ENCODE measurements at places on chromosomes 6 and 20. TPM values are rescaled to one million over a fixed set of nuclear protein-coding genes. Genes with fewer than 3 reads are reported as not detected.

BMP7 gene
- total RNA-seq: 34.0 TPM

DEF6 gene
- total RNA-seq: 6.5 TPM

RSPH4A gene
- 1.5 TPM for total RNA-seq

PARD6B gene
- 14.3 TPM for total RNA-seq

- H3K36me3 ChIP-seq: no peaks in the 10 kb centered on the region
- no peak overlapping the region for H3K27ac ChIP-seq
- no peak overlapping the region for H3K4me3 ChIP-seq
- H3K27me3 ChIP-seq: no peaks in the 10 kb centered on the region
Measured at GRCh38 chr20:37506152-37506725, 14.8 kb upstream of the NNAT start.

DNA sequence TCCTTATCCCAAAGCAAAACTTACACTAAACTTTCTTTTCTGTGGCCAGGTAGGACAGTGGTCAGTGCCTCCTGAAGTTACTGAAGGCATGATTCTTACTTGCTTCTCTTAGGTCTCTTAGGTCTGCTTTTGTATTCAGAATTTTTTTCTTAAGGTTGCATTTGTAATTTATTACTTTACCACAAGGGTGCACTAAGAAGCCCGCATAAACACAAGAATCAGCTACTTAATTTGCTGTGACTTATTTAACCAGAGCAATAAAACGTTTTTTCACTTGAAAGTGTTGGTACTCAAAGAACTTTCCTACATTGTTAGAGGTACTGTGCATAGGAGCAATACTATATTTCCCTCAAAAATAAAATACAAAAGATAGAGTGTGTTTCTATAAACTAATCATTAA is 75.4 kb upstream of the LAMA2 start:
- H3K4me3 ChIP-seq: no peak overlapping the region
- H3K27ac ChIP-seq: no peak overlapping the region
- no peaks in the 10 kb centered on the region for H3K36me3 ChIP-seq
- no peaks in the 10 kb centered on the region for H3K4me1 ChIP-seq
- no peaks in the 10 kb centered on the region for H3K27me3 ChIP-seq

DNA sequence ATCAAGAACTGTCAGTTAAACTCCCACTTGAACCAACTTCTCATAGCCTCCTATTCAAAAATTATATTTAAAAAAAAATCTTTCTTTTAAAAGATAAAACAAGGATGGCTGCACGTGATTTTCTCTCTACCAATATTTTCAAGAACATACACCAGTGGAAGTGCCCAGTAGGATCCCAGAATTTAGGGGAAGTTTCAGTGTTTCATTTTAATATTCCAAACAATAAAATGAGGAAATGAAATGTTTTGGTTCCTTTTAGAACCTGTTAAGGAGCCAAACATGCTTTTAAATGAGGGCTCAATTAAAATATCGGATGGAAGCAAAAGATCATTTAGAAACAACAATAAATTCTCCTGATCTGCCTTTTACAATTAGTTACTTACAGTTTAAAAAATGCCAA is 26.4 kb upstream of the PRELID3B start:
- DNase-seq: no peak
- H3K4me1 ChIP-seq: no peaks in the 10 kb centered on the region
- no peaks in the 10 kb centered on the region for H3K36me3 ChIP-seq
- no peak overlapping the region for H3K27ac ChIP-seq
- no peaks in the 10 kb centered on the region for H3K27me3 ChIP-seq

DNA sequence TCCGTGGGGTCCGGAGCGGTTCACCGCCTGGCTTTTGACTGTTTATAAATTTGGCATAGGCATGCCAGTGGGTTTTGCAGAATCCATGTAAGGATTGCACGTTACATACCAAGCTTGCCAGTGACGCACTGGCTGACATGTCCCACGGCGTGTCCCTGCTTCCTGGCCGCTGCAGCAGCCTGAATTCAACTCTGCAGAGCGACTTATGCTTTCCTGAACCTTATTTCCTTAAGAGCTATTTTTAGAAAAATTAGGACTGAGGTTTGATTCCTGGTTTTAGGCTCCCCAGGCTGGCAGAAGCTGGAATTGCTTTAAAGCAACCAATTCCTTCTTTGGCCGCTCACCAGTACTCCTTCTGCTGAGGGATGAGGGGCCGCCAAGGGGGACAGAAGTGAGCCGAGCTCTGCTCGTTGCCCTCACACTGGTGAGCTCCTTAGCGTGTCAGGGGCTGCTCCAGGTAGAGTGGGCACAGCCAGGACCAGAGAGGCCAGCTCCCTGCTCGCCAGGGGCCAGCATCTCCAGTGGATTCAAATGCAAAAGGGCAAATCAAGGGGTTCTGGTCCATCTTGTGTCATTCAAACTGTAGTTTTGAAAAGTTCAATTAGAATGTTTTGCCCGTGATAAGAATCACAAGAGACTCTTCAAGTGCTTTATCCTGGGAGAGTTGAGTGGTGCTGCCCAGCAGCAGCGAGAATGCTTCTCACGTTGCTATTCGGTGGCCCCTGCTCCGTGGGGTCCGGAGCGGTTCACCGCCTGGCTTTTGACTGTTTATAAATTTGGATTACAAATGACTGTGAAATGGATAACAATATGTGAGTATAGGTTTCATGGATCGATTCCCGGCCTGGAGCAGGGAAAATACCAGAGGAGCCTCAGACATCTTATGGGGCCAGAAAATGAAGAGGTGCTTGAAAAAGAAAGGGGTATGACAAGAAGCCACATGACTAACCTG is 17.5 kb upstream of the IRF4 start:
- peak; percentile 57 for DNase-seq
- H3K27ac ChIP-seq: no peak overlapping the region
- no peak overlapping the region for H3K4me3 ChIP-seq

- DNase-seq: peak; percentile 70
- H3K4me1 ChIP-seq: peaks cover 19% of the 10 kb centered on the region
- peak within 1 kb of the TSS; percentile 75 for H3K27ac ChIP-seq
- H3K4me3 ChIP-seq: no peak within 1 kb of the TSS
- no peaks in the 10 kb centered on the region for H3K36me3 ChIP-seq
Measured at GRCh38 chr6:31945507-31946369, at the start of gene CFB. TSS of gene CFB (plus strand) at chr6:31946095. CDS start at chr6:31946222, 127 bp downstream.

DNA sequence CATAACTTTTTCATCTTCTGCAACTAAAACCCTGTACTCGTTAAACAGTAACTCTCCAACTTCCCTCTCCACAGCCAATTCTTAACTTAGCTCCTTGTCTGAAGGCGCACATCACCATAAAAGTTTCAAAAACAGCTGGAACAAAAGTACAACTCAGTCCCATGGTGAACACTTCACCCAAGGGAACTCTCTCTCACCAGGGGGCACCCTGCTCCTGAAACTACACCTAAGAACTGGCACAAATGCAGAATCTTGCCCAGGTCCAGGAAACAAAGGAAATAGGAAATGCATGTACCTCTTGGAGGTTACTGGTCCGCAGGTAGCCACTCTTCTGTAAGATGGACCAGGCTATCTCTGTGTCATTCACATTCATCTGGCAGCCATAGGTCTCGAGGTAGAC is 6.6 kb downstream of the CDK5RAP1 start:
- H3K36me3 ChIP-seq: peaks cover 17% of the 10 kb centered on the region
- no peak for DNase-seq
- no peak overlapping the region for H3K27ac ChIP-seq
- no peaks in the 10 kb centered on the region for H3K27me3 ChIP-seq
- no peak overlapping the region for H3K4me3 ChIP-seq

DNA sequence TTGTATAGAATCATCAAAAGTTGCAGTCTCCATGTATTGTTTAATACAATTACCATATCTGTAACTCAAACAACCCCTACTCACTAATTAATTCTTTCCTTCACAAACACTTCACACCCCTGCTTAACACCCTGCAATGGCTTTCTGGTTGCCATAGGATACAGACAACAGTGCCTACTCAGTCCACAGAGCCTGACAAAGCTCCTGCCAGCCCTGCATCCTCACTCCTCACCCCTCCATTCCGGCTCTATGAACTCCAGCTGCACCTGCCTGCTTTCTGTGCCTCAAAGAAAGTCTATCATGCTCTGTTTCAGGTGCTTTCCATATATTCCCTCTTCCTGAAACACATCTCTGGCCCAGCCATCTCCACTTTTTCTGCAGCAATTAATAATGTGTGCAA is 253.4 kb downstream of the HACE1 start:
- no peak for DNase-seq
- no peaks in the 10 kb centered on the region for H3K4me1 ChIP-seq
- no peak overlapping the region for H3K4me3 ChIP-seq
- no peak overlapping the region for H3K27ac ChIP-seq
- no peaks in the 10 kb centered on the region for H3K27me3 ChIP-seq
- no peaks in the 10 kb centered on the region for H3K36me3 ChIP-seq

- H3K36me3 ChIP-seq: no peaks in the 10 kb centered on the region
- H3K27ac ChIP-seq: no peak overlapping the region
- no peaks in the 10 kb centered on the region for H3K27me3 ChIP-seq
- H3K4me1 ChIP-seq: no peaks in the 10 kb centered on the region
- H3K4me3 ChIP-seq: no peak overlapping the region
Measured at GRCh38 chr20:63117151-63117550, 98.8 kb downstream of the YTHDF1 start.

DNA sequence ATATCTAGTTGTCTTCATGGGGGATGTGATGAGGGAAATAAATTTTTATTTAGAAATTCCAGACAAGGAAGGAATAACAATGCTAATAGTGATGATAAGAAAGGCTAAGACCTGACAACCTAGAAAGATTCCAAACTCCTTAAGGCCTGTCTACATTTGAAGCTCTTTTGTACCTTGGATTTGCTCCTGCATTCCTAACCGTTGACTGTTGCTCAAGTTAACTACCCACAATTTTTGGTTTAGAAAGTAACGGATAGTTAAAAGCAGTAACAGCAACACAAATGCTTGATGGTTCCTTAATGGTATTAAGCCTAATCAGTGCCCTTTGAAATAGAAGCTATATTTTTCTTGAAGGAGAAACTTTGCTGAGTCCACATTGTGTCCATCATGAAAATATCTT is 52.9 kb downstream of the TRMT11 start:
- H3K36me3 ChIP-seq: no peaks in the 10 kb centered on the region
- no peak overlapping the region for H3K4me3 ChIP-seq
- DNase-seq: no peak
- no peaks in the 10 kb centered on the region for H3K27me3 ChIP-seq

DNA sequence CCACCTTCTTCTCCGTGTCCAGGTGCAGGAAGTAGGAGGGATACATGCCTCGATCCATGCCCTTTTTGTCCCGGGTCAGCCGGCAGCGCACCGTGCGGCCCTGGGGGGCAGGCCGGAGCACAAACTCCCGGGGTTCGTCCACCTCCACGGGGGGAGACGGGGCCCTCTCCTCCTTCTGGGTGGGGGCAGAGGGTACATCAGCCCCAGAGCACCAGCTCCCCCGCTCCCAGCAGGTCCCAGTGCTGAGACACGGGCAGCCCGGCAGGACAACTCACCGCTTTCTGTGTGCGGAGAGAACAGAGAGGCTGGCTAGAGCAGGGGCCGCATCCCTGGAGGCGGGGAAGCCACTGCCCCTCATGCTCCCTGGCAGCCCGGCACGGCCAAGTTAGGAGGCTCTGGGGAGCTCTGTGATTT is 6.7 kb downstream of the TULP1 start:
- no peak overlapping the region for H3K27ac ChIP-seq
- no peak overlapping the region for H3K4me3 ChIP-seq
- no peak for DNase-seq
- no peaks in the 10 kb centered on the region for H3K36me3 ChIP-seq
- H3K27me3 ChIP-seq: no peaks in the 10 kb centered on the region

GRCh38 chr20:45962031-45962755 is 9.8 kb downstream of the ZNF335 start:
- DNase-seq: no peak
- no peak overlapping the region for H3K27ac ChIP-seq
- no peaks in the 10 kb centered on the region for H3K27me3 ChIP-seq
- no peaks in the 10 kb centered on the region for H3K4me1 ChIP-seq
- H3K4me3 ChIP-seq: no peak overlapping the region

- H3K27ac ChIP-seq: peak overlapping the region; percentile 20
- peak; percentile 1 for DNase-seq
- H3K27me3 ChIP-seq: no peaks in the 10 kb centered on the region
- peaks cover 31% of the 10 kb centered on the region for H3K4me1 ChIP-seq
Measured at GRCh38 chr20:25313593-25313992, 65.7 kb downstream of the PYGB start.

GRCh38 chr20:63352811-63353221 is 8.3 kb downstream of the CHRNA4 start:
- H3K36me3 ChIP-seq: no peaks in the 10 kb centered on the region
- H3K27ac ChIP-seq: peak overlapping the region; percentile 68
- no peaks in the 10 kb centered on the region for H3K27me3 ChIP-seq
- no peak for DNase-seq
- H3K4me1 ChIP-seq: peaks cover 18% of the 10 kb centered on the region

DNA sequence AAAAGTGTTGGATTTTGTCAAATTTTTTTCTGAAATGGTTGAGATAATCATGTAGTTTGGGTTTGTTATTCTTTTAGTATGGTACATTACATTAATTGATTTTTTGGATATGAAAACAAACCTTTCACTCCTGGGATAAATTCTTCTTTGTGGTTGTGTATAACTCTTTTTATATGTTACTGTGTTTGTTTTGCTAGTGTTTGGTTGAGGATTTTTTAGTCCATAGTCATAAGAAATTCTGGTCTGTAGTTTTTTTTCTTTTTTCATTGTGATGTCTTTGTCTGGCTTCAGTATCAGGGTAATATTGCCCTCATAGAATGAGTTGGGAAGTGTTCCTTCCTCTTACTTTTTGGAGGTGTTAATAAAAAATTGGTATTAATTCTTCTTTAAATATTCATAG is 122.2 kb upstream of the ATXN1 start:
- no peak overlapping the region for H3K4me3 ChIP-seq
- H3K27me3 ChIP-seq: no peaks in the 10 kb centered on the region
- DNase-seq: no peak
- no peaks in the 10 kb centered on the region for H3K36me3 ChIP-seq

DNA sequence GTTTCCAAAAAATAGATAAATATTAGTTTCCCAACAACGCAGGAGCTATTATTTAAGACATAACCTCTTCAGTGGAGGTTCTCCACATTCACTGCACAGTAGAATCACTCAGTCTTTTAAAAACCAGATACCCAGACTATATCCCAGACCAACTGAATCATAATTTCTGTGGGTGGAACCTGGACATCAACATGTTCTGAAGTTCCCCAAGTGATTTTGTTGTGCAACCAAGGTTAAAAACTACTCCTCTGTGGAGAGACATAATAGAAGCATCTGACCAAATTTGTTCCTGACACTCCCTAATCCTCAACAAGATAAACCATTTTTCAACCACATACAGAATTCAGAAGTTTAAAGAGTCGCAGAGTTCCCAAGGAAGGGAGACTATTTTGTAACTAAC is 42.3 kb downstream of the STK38 start:
- no peak overlapping the region for H3K4me3 ChIP-seq
- DNase-seq: no peak
- no peaks in the 10 kb centered on the region for H3K4me1 ChIP-seq
- no peak overlapping the region for H3K27ac ChIP-seq

- DNase-seq: no peak
- no peak overlapping the region for H3K27ac ChIP-seq
- H3K36me3 ChIP-seq: no peaks in the 10 kb centered on the region
- no peak overlapping the region for H3K4me3 ChIP-seq
Measured at GRCh38 chr6:89073014-89073620, 7.4 kb upstream of the PNRC1 start.

GRCh38 chr6:42118162-42119001 is 24.0 kb downstream of the C6orf132 start:
- H3K27ac ChIP-seq: peak overlapping the region; percentile 64
- H3K36me3 ChIP-seq: no peaks in the 10 kb centered on the region
- H3K27me3 ChIP-seq: no peaks in the 10 kb centered on the region
- peak; percentile 92 for DNase-seq

Data from thyroid gland (tissue), 4 donors.